ENCODE measurements at places on chromosomes 5 and 9.

DNA sequence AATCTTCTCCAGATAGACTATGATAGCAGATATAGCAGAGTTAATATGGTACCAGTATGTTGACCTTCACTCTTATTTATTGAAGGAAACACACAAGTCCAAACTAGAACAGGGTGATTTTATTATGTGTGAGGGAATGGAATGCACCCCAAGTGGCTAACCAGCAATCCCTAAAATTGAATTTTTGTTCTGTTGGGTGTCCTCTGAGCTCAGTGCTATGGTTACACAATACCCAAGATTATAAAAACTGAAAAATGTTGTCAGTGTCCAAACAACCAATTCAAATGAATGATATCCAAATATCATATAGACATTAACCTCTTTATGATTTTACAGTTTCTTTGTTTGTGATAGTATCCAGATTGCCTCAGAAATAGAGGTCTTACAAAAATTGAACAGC, 60.9 kb downstream of the NNT start:
- DNase-seq: no peak

DNA sequence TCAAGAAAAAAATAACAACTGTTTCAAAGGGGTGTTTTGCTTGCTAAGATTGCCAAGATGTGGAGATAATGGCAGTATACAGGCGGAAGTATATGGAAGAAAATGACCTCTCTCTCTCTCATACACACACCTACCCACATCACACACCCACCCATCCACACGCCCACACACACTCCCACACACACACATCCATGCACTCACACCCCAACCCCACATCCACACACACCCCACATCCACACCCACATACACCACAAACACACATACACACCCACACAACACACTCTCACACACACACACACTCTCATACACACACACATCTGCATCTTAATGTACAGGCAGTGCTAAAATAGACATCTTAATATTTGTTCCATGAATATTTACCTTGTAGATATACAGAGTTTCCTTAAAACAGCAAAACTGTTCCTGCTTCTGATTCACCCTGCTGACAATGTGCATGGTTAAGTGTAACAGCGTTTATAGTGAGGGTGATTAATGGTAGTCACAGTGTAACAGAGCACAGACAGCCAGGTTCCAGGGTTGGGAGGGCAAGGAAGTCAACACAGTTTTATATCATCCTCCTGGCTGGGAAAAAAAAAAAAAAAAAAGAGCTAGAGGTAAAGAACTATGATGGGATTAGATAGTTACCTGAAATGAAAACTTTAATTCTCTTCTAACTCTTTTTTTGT, 8.3 kb downstream of the BHMT2 start:
- peak; percentile 7 for DNase-seq

GRCh38 chr5:170625221-170626165, 121.7 kb downstream of the KCNIP1 start:
- DNase-seq: no peak

DNA sequence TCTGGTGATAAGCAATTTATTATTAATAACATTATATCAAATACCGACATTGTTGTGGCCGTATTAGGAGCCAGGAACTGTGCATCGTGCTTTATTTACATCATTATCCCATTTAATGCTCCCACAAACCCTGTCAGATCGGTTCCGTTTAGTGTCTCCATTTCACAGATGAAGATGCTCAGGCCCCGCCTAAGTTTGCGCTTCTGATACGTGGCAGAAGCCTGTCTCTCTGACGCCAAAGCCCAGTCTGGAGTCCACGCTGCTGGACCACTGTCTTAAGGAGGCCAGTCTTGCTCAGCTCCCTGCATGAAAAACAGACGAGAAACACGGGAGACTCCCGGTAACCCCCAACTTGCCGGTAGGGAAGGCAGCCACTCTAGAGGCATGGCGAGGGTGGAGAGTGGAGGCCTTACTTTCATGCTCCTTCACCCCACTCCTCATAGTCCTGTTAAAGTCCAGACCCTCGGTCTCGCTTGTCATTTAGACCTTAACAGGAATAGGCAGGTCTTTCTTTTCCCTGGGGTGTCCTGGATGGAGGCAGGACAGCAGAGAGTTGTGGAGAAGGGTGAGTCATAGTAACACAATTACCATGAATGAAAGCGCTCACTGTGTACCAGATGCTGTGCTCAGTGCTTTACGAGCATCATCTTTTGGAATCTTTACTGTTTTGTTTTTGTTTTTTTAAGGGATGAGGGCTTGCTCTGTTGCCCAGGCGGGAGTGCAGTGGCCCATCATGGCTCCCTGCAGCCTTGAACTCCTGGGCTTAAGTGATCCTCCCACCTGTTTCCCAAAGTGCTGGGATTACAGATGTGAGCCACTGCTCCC, 872 bp downstream of the TXNDC15 start:
- peak; percentile 76 for DNase-seq

- no peak for DNase-seq
Measured at GRCh38 chr5:91607675-91608074, 224.6 kb upstream of the ARRDC3 start.

DNA sequence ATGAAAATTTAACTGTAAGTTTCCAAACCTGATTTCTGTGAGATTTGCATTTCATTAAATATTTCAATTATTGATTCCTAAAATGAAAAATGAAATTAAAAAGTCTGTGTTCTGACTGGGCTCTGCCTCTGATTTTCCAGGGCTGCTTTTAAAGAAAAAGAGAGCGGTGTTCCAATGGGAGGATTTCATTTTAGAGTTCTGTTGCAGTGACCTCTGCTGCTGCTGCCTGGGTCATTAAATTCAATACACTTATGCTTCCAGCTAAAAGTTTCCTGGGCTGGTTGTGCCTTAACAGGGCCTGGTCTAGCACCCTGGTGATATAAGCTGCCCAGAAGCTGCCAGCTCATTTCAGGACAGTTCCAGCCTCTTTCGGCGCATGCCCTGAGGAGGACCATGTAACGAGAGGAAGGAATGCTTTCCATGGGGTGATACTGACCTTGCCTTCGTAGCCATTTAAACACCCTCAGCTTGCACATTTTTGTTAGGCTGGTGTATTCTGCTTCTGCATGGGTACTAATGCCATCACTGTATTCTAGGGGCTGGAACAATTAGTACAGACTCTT, 93.3 kb downstream of the TMEM174 start:
- DNase-seq: no peak

- DNase-seq: no peak
Measured at GRCh38 chr9:974996-975739, 1.3 kb upstream of the DMRT3 start.

GRCh38 chr9:90433398-90433941, 209.2 kb downstream of the DIRAS2 start:
- no peak for DNase-seq

- no peak for DNase-seq
Measured at GRCh38 chr5:163473635-163474243, 13.3 kb downstream of the HMMR start.

GRCh38 chr9:118459913-118460312, 755.7 kb downstream of the TLR4 start:
- DNase-seq: no peak

DNA sequence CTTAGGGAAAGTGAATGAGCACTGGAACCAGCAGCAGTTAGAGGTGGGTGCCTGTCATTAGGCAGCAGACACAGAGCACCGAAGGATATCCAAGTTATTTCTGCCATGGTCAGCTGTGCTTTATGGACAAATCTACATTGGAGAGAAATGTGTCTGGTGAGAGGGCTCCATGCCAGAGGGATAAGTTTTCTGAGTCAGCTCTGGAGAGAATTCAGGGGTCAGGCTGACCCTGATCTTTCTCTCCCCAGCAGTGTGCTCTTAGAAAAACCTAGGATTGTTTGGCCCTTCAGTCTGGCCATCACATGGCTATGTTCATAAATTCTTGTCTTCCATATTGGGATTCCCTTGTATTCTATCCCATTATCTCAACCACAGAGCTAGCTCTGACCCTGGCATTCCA, 8.9 kb upstream of the IL17B start:
- DNase-seq: peak; percentile 67

- DNase-seq: no peak
Measured at GRCh38 chr5:106854105-106854687, 816.5 kb downstream of the EFNA5 start.

DNA sequence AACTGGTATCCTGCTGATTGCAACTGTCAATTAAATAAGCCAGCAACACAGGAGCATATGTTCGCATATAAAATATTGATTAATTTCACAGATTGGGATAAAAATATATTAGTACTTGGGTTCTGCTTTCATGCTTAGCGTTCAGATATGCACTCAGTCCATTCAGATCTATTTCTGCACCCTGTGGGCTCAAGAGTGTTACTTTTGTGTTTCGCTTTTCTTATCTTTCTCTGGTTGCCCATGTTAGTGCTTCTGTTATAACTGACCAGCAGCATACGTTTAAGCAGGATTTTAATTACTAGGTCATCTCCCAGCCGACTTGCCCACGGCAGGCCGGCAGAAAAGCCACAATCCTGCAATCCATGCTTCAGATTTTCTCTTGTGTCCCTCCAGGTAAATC, 289.1 kb downstream of the EBF1 start:
- no peak for DNase-seq

DNA sequence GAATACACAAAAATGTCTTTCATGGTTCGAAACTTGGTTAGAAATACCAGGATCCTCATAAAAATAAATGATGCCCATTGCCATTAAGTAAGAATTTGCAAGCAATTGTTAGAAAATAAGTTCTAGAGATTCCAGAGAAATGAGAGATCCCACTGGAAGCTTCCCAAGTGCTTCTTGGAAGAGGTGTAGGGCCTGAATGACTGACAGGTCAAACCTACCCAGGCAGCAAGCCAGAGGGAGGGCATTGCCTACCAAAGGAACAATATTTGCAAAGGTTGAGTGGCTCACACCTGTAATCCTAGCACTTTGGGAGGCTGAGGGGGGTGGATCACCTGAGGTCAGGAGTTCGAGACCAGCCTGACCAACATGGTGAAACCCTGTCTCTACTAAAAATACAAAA, 777.0 kb upstream of the WWC1 start:
- no peak for DNase-seq

GRCh38 chr5:168447808-168448207, 38.5 kb upstream of the RARS1 start:
- DNase-seq: no peak

GRCh38 chr9:11001546-11001945, 388.7 kb upstream of the PTPRD start:
- DNase-seq: no peak

DNA sequence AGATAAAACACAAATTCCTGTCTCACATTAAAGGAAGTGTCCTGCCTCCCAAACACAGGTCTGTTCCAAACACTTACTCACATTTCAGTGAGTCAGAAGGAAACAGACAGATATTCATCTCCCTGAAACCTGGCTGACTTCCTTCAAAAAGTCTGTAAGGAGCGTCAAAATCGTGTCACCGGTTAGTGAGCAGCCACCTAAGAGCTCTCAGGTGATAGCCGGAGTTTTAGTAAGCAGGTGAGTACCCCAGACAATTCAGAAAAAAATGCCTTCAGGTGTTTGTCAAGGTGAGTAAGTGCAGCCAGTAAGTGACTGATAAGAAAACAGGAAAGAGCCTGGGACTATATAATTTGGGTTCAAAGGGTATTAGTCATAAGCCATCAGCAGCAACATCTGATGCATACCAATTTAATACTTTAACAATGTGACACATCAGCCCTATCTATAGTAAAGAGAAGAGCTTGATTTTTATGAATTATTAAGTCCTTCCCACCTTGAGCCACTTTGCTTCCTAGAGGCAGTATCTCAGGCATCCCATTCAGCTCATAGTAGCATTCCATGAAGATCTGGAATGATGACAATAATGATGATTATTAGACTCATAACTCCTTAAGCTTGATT, 1.3 kb upstream of the ITGA2 start:
- no peak for DNase-seq

GRCh38 chr5:168883991-168884390, 304.8 kb upstream of the PANK3 start:
- DNase-seq: no peak

- no peak for DNase-seq
Measured at GRCh38 chr5:143402017-143402552, 1.4 kb downstream of the NR3C1 start.

- no peak for DNase-seq
Measured at GRCh38 chr5:51860532-51861018, 477.3 kb downstream of the ISL1 start.

GRCh38 chr9:2664174-2665065, 42.8 kb downstream of the VLDLR start:
- no peak for DNase-seq

GRCh38 chr9:111094433-111094924, 56.2 kb upstream of the LPAR1 start:
- peak; percentile 82 for DNase-seq

- peak; percentile 75 for DNase-seq
Measured at GRCh38 chr9:90961375-90961774, 159.8 kb downstream of the SYK start.

- no peak for DNase-seq
Measured at GRCh38 chr5:105767267-105767666, 1903.5 kb downstream of the EFNA5 start.

GRCh38 chr9:113738893-113739604, 137.1 kb upstream of the ZNF618 start:
- no peak for DNase-seq

- DNase-seq: peak; percentile 44
Measured at GRCh38 chr9:84953797-84954705, 284.5 kb downstream of the NTRK2 start.

DNA sequence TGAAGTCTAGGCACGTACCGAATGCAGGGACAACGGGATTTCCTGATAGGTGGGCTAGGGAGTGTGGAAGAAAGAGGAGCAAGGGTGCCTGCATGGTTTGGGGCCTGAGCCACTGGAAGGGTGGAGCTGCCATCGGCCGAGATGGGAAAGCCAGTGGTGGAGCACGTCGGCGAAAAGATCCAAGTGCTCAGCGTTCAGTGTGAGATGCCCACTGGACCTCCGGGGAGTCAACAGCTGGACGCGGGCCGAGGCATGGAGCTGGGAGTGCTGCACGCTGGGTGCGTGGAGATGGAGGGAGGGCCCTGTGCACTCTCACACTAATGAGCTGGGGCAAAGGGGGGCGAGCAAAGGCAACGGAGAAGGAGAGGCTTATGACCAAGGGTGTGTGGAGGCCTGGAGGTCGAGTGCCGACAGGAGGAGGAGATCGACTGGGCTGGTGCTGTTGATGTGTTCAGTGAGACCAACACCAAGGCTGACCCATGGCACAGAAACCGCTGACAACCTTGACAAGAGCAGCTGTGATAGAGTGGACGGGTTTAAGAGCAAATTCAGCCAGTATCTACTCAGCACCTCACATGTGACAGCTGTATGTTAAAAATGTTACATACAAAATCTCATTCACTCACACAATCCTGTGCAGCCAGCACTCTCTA, 85.7 kb downstream of the STK10 start:
- no peak for DNase-seq

DNA sequence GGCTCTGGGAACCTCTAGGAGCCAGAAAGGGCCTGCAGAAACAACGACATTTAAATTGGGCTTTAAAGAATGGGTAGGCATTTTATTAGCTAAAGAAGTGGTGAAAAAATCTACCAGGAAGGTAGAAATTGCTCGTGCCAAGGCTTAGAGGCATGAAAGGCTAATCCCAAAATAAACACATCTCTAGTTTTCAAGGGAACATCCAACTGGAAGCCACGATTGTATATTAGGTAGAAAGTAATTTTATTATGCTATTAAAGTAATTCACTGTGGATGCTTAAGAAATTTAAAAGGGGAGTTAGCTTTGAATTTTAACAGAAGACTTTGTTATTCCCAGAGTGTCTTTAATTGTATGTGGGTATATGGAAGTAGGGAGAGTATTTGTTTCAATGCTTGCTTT, 17.5 kb upstream of the CNTLN start:
- DNase-seq: no peak

GRCh38 chr9:126055381-126055985, 271.1 kb upstream of the MVB12B start:
- DNase-seq: no peak

- DNase-seq: peak; percentile 69
Measured at GRCh38 chr9:85258823-85259370, 482.9 kb downstream of the AGTPBP1 start.

All from stromal cell of bone marrow (primary cell).